C1 segment of cervical spinal cord (tissue), 14 donors: ENCODE measurements at places on chromosomes 2 and 18.

DNA sequence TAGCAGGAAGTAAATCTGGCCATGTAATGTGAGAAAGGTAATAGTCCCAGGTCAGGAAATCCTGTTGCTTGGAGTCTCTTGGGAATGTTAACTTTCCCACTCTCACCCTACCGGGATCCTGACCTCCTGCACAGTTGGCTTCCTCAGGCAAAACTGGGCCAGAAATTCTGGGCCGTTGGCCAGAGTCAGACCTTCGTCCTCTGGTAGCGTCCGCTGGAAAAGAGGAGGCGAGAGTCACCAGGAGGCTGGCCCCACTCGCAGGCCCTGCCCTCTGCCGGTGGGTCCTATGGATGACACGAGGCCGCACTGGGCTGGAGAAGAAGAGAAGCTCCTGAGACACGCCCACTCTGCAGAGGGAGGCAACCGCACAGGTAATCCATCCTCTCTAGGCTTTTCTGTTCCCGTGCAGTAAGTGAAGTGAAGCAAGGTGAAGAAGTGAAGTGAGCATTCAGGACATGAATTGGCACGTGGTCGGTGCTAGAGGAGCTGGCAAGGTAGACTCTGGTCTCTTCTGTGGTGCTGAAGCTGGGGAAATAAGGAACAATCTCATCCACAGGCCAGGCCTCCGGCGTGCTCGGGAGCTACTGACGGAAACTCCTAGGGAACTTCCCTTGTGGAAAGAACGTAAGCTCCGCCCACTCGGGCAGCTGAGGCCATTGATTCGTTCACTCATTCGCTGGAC, 182.7 kb upstream of the GLI2 start:
- no peak for DNase-seq

DNA sequence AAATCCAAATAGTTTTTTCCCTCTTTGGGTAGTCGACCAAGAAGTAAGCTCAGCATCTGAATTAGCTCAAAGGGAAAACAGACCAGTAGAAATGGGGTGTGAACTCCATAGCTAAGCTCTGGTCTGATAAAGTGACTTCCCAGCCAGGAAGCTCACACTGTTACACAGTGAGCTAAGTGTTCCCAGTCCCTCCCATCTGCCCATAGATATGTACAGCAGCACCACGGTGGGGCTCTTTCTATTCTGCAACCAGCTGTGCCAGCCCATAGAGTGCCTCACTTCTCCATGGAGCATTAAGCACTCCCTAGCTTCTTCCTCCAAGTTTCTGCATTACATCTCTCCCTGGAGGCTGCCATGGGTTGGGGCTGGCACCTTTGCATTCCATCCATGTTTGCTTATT, 27.6 kb upstream of the NEMP2 start:
- no peak for DNase-seq

DNA sequence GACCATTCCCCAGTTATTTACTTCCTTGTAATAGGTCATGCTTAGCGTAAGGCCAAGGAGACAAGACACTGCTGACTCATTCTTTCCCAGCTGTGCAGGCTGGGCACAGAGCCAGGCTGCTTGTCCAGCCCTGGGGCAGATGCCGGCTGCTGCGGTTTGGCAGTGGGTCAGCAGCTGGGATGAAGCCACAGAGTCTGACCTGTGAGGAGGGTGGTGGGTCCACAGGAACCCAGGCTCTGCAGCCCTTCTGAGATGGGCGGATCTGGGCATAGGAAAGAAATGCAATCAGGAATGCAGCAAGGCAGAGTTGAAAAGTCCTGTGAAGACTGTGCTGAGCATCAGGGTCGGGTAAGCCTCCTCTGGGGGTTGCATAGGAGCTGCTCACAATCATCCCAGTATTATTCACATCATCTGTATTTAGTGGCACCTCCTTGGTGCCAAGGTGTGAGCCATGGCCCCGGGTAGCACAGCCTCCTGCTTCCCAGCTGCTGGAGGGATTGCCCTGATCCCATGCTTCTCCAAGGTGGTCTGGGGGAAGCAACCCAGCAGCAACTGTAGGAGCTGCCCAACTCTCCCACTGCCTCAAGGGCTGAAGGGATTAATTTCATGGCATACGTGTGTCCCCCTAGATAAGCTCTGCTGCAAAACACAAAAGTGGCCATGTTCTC, 139.0 kb downstream of the DDX1 start:
- peak; percentile 89 for DNase-seq

DNA sequence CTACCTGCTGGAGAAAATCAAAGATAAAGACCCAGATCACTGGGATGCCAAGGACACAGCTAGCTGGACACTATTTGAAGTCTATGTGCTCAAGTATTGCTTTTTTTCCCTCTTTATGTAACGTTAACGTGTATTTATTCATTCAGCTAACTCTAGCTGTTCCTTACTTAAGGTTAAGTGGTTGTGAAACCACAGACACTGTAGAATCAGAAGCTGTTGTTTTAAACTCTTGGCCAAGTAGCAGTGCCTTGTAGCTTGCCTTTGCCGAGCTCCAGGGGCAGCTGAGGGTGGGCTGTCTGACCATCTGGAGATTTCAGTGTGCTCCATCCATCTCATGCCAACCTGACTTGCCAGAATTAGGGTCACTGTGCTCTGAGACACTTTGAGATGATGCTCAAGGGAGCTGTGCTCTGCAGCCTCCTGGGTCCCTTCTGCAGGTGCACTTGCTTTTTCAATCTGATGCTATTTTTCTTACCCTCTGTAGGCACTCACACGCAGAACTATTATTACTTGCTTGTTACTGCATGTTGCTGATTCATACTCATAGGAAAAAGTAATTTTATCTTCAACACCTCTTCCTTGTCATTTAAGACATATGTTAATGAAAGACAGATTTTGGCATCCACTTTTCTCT, 116.2 kb downstream of the METTL8 start:
- peak; percentile 9 for DNase-seq

- DNase-seq, result no peak
Observed at GRCh38 chr2:55721596-55722215, 28.1 kb upstream of the PNPT1 start.

GRCh38 chr2:235866373-235866772, 301.8 kb downstream of the GBX2 start:
- DNase-seq, result no peak

- DNase-seq, result no peak
Observed at GRCh38 chr18:30908381-30908780, 134.2 kb downstream of the DSC3 start.

- no peak for DNase-seq
Observed at GRCh38 chr2:240704651-240705050, 13.0 kb downstream of the AQP12A start.

DNA sequence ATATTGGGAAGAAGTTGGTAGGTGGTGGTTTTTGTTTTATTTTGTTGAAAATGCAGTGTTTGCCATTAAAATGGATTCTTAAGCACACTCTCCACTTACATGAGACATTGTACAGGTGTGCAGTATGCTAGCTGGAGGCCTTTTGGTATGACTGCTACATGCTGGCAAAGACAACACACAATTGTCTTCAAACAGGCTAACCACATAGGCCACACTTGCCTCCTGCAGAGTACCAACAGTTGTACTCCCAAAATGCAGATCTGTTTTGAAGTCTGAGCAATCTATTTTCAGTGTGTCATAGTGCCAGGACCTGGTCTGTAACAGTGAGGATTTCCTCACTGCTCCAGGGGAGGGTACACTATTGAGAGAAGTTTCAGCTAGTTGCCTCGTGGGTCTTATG, 213.6 kb downstream of the ZRANB3 start:
- no peak for DNase-seq

GRCh38 chr2:159118859-159119500, 150.5 kb downstream of the TANC1 start:
- no peak for DNase-seq

DNA sequence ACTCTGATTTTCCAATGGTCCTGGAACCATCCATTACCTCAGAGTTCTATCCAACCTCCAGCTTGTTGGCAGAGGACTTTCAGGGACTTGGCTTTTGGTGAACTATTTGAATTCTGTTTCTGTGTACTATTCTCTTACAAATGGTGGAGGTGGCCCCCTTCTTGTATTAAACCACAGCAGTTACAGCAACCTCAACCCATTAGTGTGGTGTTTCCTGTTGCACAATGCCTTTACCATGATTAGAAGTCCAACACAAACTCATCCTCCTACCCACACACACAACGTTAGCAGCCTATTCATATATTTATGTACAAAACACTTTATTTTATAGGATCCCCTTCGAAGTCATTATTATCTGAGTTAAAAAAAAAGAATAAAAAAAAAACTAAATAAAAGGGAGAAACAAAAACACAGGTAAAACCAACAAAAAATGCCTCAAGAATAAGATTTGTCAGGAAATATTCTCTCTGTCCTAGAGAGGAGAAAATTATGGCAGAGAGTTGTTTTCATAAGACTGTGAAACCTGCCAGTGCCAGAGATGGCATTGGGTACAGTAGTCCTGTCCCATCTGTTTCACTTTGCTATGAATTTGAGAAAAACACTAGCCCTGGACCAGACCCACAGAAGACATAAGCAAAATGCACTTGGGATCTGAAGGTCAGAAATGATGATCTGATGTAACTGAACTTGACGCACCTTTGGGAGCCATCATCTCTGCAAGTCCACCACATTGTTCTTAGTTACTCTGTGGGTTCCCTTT, 1896.0 kb upstream of the PIK3C3 start:
- no peak for DNase-seq

DNA sequence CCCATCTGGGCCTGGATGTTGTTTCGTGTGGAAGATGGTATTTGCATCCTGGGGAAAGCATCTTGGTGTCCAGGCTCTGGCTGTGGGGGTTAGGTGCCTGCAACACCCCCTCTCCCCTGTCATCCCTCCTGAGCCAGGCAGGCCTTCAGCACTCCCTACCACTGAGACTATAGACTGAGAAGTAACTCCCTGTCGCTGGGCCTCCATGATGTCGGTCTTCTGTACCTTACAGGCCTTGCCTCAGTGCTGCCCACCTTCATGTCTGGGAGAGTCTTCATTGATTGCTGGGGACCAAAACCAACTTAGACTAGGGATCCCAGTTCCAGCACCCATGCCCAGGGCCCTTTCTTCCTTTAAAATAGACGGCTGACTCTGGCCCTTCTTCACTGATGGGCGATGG, 33.1 kb upstream of the DNMT3A start:
- DNase-seq, result no peak

DNA sequence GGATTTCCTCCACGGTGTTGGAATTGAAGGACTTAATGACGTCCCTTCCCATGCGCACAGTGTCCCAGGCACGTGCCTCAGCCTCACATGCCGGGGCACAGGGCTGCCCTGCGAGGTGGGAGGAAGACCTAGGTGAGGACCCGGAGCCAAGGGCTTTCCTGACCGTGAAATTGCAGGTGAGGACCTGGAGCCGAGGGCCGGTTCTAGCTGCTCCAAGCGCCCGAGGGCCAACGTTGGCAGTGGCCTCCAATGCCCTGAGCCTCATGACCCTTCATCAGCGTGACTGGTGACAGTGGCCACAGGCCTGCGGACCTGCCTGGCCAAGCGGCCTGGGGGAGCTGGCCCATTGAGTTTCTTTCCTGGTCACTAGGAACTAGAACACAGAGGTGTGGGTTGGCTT, 338.2 kb upstream of the MYT1L start:
- DNase-seq, result no peak

GRCh38 chr2:48362515-48362914, 167.4 kb upstream of the STON1 start:
- DNase-seq, result no peak

GRCh38 chr2:135829378-135830135, 7.4 kb downstream of the LCT start:
- no peak for DNase-seq

DNA sequence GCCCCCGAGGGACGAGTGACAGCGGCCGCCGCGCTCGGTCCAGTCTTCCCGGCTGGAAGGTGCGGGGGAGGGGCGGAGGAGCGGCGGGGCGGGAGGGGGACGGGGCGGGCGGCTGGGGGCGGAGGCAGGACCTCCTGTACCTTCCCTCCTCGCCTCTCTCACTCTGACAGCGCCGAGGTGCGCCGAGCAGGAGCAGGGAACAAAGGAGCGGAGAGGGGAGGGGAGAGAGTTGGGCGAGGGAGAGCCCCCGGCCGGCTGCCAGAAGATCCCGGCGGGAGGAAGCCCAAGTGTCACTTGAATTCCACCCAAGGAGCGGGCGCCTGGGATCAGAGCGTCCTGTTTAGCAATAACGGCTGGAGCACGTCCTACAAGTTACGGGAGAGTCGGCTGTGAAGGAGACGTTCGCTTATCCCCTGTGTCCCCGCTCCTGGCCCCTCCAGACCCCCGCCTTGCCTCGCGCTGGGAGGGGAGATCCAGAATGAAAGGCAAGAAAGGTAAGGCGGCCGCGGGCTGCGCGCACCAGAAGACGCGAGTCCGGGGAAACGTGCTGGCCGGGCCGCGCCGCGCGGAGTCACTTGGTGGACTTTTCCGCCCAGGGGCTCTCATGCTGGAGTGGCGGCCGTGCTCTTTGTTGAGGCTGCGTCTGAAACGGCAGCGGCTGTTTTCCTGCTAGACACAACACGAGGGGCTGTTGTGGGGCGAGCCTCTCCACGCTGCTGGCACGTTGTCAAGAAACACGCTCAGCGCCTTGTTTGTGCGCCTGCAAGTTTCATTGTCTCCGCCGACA, at the start of gene TGIF1:
Gene TGIF1, plus strand, starts transcription at position 161 of the 787 bp plus-strand sequence. Its CDS starts 318 bp downstream, at position 479.
- DNase-seq, result peak; percentile 76

DNA sequence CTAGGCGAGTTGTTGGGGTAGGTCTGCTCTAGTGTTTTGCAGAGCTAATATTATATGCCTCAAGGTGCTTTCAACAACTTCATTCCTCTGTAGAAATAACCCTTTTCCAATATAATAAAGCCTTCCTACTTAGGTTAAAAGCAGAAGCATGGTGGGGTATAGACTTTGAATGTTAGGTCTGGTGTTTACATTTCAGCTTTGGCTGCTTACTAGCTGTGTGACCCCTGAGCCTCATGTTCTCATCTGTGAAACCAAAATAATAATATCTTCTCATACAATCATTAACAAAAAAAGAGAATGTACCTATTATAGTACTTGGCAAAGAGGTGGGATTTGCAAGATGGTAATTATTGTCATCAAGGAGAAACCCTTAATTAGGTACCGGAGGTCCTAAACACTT, 386.6 kb downstream of the NBAS start:
- no peak for DNase-seq

DNA sequence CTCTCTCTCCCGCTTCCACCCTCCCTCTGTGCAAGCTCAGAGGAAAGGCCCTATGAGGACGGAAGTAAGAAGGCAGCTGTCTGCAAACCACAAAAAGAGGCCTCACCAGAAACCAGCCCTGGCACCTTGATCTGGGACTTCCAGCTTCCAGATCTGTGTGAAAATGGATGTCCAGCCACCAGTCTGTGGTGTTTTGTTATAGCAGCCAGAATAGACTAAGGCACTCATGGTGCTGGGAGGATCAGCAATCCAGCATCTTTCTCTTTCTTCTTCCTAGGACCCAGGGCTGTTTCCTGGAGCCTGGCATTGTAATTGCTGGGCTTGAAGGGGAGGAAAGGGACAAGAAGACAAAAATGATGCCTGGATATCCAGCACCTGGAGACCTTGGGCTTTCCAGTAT, 122.5 kb downstream of the SOCS6 start:
- DNase-seq, result no peak

GRCh38 chr18:74773171-74773624, 175.5 kb downstream of the ZNF407 start:
- DNase-seq, result no peak
